Right ventricle myocardium inferior (tissue), 1 donor: ENCODE measurements at places on chromosomes 11 and 22. TPM values are rescaled to one million over a fixed set of nuclear protein-coding genes. Genes with fewer than 3 reads are reported as not detected.

MS4A4A gene
- 23.8 TPM for total RNA-seq

- DNase-seq = peak; percentile 11
Observed at GRCh38 chr22:49299821-49300231, 527.8 kb downstream of the BRD1 start.

- DNase-seq = no peak
Observed at GRCh38 chr22:42331014-42331413, 60.6 kb upstream of the TCF20 start.

GRCh38 chr11:67027483-67027930 is 4.6 kb downstream of the SYT12 start:
- no peak for DNase-seq
